ENCODE measurements at places on chromosomes 2 and 18.

DNA sequence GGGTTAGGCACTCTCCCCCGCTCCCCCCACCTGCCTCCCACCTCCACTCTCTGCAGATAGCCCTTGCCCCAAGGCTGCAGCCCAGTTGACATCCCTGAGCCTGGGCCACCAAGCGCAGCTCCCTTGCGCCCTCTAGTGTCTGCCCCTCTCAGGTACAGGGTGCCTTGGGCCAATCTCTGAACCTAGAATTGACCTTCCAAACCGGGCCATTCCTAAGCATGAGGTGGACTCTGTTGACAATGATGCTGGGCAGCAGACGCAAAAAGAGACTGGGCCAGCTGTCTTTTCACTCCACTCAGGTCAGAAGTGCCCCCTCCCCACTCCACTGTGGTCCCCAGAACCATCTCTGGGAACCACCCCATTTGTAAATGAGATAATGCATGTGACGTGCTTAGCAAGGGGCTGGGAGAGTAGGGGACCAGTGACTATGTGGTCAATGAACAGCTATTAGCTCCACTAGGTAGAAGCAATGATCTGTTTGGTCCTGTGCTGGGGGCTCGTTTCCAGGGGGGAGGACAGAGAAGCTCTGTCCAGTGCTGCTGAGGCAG lies 43.3 kb upstream of the PLB1 start:
- DNase-seq = peak; percentile 76

DNA sequence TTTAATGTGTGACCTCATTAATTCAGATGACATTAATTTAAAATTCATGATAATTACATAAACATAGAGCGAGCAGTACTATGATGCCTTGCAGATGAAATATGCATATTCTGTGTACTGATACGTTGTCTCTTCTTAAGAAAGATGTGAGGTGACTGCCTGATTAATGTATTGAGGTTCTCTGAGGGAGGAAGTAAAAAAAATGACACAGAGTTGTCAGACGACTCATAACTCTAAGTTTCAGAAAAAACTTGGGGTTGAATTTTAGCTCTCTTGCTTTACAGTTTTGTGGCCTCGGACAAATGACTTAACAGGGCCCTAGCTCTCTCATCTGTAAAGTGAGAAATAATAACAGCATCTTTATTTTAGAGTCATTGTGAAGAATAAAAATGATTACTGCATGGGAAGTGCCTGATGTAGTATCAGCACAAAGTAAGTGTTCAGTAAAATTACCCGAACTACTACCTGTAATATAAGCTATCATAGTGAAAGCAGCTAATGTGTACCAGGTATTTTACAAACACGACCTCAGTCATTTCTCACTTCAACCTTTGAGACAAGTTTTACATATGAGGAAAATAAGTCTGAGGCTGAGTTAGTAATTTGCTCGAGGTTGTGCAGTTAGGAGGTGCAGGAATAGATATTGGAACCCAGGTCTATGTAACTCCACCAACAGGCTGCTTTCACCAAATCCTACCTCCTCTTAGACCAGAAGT lies 65.3 kb downstream of the ALK start:
- no peak for DNase-seq

DNA sequence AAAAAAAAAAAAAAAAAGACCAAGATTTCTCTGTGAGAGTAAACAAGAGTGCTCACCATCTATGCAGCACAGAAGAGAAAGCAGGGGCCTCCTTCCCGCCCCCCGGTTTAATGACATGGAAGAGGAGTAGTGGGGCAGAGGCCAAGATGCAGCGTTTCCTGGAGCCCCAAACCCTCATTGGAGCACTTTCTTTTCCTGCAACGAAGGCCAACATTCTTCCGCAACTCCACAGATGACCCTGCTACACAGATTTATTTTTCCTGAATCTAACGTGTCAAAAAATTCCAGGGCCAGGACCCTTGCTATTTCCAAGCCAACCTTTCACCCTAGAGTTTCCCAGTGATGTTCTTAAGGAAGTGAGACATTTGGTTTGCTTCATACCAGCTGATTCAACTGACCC lies 189.6 kb downstream of the MIB1 start:
- DNase-seq = no peak

DNA sequence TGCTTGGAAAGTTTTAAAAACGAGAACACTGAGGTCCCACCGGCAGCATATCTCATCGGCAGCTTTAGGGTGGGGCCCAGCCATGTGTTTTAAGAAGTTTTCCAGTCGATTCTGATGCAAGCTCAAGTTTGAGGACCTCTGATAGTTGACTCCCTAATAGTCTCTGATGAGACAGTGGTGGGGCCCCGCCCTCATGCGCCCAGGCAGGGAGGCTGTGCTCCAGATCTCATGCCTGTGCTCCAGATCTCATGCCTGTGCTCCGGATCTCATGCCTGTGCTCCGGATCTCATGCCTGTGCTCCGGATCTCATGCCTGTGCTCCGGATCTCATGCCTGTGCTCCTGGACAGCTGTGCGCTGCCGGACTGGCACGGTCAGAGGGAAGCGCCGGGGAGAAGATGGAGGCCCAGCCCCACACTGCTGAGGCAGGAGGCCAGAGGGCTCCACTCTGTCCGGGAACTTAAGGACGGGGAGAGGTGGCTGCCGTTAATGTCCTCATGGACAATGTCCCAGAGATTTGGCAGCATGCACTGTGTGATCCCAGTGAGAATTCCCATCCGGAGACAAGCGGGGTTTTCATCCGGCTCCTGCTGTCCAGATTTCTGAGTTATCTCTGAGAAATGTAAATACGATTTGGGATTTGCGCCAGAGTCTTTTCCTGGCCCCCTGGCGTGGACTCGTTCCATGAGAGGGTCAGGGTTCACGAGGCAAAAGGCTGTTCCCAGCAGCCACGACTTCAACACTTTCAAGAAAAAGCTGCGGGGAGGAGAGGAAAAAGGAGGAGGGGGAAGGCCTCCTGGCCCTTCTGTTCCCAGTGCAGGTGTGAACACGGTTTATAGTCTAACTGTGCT lies 9.4 kb upstream of the COLEC11 start:
- no peak for DNase-seq

GRCh38 chr2:133314795-133315194 lies 253.5 kb downstream of the NCKAP5 start:
- no peak for DNase-seq

GRCh38 chr2:208807756-208808155 lies 401.2 kb downstream of the PTH2R start:
- no peak for DNase-seq

DNA sequence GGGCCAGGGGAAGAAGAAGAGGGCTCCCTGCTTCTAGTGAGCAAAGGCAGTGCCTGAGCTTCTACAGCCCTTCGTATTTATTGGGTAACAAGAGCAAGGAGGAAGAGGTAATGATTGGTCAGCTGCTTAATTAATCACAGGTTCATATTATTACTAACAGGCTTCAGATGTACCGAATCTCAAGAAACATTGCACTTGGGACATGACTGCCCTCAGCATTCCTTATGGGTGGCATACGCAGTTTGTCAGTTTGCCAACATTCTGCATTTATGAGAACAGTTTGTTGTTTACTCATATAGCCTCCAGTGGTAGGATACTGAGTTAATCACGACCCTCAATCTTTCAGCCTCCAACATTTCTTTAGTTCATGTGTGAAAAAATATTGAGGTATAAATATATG lies 84.5 kb downstream of the HIBCH start:
- DNase-seq = no peak

DNA sequence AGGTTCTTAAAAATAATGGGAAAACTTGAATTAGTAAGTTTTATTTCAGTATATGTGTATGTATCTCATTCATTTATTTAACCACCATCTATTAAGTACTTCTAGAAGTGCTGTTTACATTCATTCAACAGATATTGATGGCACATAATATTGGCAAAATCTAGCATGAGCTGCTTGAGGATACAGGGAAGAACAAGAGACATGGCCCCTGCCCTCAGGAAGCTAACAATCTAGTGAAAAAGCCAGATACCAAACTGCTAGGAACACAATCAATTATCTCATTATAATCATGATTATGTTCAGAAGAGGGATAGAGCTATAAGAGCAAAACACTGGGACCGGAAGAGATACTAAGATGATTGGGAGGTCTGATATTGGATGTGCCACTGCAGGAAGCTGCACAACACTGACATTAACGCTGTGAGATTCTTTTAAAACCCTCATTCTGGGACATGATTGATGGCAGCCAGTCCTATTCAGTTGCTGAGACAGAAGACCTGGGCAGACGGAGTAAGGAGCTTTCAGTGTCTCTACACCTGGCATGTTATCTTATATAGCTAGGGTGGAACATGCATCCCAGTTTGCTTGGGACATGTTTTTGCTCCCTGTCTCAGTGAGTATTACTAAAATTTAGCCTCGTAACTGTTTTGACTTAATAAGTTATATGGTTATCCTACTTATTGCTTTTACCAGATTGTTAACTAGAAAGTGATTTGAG lies 314.1 kb downstream of the STK39 start:
- DNase-seq = no peak

DNA sequence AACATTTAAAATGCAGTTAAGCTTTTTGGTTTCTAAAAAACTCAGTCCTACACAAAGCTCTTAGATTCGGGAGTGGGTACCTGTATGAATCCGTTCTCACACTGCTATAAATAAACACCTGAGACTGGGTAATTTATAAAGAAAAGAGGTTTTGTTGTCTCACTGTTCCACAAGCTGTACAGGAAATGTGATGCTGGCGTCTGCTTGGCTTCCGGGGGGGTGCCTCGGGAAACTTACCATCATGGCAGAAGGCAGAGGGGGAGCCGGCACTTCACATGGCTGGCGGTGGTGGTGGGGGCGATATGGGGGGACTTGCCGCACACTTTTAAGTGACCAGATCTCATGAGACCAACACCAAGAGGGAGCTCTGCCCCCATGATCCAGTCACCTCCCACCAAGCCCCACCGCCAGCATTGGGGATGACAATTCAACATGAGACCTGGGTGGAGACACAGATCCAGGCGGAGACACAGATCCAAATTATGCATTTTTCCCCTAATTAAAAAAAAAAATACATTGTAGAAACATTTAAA lies 222.5 kb downstream of the GBX2 start:
- DNase-seq = no peak

- DNase-seq = no peak
These were observed 55.4 kb downstream of the MYOM1 start for GRCh38 chr18:3164381-3164780.

- DNase-seq = peak; percentile 87
These were observed at the start of gene SPAG16 for GRCh38 chr2:213284105-213285090. SPAG16 (plus strand) TSS chr2:213284464.

GRCh38 chr2:223220658-223220925 lies 168.6 kb downstream of the KCNE4 start:
- no peak for DNase-seq

DNA sequence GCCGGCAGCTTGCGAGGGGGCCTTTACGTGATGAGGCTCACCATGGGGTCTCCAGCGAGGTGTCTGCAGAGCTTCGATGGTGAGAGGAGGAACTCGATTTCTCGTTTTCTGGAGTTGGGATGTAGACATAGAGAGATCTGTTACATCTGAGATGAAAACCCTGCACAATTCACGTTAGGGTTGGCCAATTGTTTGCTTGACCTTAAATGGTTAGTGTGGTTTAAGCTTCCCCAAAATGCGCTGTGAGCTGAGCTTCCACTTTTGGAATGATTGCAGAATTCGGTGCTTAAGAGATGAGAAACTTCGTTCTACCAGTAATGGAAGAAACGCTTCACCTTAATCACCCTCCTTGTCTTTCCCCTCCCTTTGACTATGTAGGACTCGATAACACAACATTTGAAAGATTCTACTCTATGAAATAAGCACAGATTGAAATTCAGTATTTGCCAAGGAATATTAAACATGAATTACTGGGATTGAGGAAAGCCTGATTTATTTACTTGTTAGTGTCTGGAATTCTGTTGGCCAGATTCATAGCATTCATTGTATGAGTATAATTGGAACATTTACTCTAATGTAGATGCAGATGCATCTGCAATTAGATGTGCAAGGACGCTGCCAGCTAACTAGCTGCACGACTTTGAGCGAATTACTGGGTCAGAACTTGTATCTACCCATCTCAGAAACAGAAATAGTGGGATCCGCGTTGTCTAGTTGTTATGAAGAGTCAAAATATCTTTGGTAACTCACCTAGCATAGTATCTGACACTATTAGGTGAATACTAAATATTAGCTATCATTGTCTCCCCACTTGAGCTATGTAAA lies 1.6 kb upstream of the KLF7 start:
- no peak for DNase-seq

DNA sequence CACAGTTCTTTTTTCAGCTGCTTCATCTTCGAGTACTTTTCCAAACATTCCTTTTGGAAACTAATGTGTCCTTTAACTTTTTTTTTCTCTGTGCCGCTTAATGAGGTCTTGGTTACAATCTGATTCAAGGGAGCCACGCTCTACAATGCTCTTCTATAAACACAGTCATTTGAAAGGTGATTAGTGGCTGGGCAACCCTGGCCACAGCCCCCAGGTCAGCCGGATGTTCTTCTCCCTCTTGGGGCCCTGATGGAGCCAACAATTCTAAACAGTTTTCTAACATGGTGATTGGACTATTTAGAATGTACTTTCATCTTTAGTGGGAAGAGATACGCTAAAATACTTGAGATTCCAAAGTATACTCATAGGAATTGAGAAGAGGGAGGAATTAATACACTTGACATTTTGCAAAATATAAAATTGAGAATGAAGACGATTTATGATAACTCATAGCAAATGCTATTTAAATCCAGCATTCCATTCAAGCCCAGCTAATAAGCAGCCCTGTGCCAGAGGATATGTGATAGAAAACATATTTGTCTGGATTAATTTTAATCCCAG lies 83.7 kb upstream of the MBOAT2 start:
- DNase-seq = no peak

DNA sequence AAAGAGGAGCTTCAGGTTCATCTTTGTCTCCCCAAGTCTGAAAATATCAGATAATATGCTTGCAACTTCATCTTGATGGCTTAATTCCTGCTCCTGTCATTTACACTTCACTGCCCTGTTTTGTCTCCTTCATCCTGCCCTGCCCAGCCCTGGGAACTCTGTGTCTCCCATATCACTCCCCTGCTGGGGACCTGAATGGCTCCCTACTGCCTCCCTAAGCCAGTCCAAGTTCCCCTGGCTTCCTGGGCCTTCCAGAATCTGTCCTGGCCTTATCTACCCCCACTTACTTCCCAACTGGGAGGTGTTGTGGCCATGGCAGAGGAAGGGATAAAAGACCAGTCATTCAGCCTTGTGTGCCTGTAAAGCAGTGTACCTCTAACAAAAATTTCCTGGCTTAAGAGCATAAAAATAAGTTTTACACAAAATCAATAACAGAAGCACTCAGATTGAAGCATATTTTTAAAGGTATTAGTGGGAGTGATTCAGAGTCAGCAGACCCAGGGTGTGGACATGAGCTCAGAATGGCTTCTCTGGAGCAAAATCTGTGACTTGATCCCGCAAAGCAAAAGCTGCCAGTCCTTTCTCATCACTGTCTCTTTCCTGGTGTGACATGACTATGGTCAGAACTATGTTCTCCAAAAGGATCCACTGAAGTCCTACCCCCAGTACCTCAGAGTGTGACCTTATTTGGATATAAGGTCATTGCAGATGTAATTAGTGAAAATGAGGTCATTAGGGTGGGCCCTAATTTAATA lies 59.1 kb downstream of the INO80C start:
- no peak for DNase-seq

GRCh38 chr2:29042561-29043075 lies 31.7 kb downstream of the PCARE start:
- DNase-seq = no peak

- DNase-seq = no peak
These were observed 276 bp downstream of the NFE2L2 start for GRCh38 chr2:177264209-177264692.
